ENCODE measurements at places on chromosomes 1 and 21.
A peak's percentile ranks its signal among the peaks of the same experiment; 100 is the strongest.

- no peak for DNase-seq
Observed at GRCh38 chr1:14782741-14783591, 184.5 kb downstream of the KAZN start.

DNA sequence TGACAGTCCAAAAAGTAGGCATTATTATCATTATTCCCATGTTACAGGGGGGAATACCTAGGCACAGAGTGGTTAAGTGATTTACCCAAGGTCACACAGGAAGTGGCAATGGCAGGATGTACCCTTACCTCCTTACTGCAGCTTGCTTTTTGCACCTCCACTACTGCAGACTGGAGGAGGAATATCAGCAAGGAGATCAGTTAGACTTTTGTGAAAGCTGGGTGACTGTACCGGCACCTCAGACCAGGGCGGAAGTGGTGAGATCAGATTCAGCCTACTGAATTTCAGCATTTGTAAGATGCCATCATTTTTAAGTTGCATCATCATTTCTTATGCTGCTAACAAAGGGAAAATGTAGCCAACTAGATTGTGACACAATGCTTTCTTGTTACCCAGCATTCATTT lies 4.5 kb downstream of the ADARB1 start:
- no peak for DNase-seq

GRCh38 chr1:62967031-62967430 lies 183.1 kb downstream of the ATG4C start:
- DNase-seq, result no peak

DNA sequence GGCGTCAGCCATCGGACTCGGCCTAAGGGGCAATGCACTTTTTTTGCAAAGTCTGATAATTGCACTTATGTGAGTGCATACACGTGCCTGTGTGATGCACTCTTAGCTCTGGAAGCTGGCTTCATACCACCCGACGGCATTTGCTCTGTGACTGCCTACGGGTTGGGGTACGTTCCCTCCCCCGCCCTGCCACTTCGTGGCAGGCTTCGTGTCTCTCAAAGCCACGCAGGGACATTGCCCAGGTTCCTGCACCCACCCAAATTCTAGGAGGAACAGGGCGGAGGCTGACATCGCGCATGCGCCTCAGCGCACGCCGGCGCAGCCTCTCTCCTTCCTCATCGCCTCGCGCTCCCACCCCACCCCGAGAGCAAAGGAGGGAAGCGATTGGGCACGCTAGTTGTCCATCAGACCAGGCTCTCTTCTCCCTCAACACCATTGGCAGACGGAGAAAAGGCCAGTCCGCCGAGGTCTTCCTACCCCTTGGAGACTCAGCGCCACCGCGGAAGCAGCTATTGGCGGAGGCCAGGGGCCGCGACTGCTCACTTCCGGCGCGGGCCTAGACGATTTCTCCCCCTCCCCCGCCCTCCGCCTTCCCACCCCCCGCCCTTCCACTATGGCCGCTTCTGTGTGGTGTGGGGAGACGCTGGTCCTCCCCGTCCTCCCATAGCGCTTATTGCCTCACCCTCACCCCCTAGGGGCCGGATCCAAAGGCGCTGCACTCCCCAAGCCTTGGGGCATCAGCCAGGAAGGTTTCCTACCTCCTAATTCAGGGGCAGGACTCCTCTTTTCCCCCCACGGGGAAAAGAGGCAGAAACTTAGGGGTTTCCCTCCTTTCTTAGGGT lies at the start of gene INTS3:
Gene INTS3 (plus strand): TSS at position 588 of the 842 bp plus-strand sequence. CDS start 585 bp downstream, outside the sequence.
- peak; percentile 100 for DNase-seq

GRCh38 chr21:16279731-16280581 lies 550.2 kb downstream of the USP25 start:
- no peak for DNase-seq

- DNase-seq, result no peak
Observed at GRCh38 chr1:228088586-228089498, 6.3 kb downstream of the ARF1 start.

- peak; percentile 13 for DNase-seq
Observed at GRCh38 chr1:151199873-151200581, 1.7 kb downstream of the PIP5K1A start.

DNA sequence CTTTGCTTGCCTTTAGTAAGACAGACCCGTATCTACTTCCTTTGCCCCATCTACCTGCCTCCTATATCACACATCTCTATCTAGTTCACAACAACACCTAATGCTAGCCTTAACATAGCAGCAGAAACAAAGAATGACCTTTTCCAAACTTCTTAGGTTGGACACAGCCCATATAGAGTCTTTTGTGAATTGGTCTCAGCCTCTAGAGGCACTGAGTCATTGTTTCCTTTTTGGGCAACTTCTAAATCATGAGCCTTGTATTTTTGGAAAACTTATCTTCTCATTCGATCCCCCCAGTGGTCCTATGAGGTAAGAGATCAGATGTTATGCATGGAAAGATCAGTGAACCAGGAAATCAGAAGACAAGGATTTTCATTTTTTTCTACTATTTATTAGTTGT lies 679.4 kb upstream of the USP24 start:
- DNase-seq, result no peak

GRCh38 chr1:25355841-25356395 lies 17.8 kb downstream of the TMEM50A start:
- no peak for DNase-seq

DNA sequence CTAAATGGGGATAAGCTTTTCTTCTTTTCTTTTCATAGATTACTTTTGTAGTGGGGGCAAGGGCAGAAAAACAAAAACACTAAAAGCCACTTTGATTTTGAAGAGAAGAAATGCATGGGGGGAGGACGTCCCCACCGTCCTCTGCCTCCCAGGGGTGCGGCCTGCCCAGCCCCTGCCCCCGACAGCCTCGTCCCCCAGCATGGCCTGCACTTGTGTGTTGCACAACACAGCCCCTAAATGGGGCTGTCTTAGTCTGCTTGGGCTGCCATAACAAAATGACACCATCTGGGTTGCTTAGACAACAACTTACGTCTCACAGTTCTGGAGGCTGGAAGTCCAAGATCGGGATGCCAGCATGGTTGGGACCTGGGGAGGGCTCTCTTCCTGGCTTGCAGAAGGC lies 57.3 kb upstream of the TMEM51 start:
- DNase-seq, result no peak

DNA sequence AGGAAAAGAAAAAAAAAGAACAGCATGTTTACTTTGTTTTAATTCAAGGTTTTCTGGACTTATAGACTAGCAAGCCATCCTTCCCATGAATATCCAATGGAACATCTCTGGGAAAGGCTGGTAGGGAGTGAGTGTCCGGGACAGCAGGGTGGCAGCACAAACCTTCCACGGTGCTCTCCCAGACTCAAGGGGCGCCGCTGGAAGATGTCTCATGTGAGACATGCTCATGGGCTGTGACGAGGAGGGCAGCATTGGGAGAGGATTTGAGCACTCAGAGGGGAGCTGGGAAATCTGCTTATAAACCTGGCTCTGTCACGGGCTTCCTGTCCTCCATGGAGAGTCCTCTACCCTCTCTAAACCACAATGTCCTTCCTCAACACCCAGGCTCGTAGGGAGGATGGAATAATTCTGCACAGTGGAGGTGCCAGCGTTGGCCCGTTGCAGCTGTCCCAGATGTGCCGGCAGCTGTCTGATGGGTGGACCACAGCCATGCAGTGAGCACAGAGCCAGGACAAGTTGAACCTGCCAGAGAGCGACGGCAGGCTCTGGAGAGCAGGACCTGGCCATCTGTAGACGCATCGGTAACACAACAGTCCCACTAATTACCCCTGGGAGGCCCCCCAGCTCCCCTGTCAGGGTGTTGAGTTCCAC lies 100.1 kb upstream of the IGSF21 start:
- DNase-seq, result no peak

DNA sequence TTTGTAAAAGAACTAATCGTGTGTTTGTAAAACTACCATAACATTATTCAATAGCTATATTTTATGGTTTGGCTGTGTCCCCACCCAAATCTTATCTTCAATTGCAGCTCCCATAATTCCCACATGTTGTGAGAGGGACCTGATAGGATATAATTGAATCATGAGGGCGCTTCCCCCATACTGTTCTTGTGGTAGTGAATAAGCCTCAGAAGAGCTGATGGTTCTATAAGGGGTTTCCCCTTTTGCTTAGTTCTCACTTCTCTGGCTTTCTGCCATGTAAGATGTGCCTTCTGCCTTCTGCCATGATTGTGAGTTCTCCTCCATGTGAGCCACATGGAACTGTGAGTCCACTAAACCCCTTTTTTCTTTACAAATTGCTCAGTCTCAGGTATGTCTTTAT lies 1372.3 kb downstream of the AMY1C start:
- DNase-seq, result peak; percentile 11

- DNase-seq, result peak; percentile 87
Observed at GRCh38 chr1:204578867-204579664, 62.9 kb downstream of the MDM4 start.

DNA sequence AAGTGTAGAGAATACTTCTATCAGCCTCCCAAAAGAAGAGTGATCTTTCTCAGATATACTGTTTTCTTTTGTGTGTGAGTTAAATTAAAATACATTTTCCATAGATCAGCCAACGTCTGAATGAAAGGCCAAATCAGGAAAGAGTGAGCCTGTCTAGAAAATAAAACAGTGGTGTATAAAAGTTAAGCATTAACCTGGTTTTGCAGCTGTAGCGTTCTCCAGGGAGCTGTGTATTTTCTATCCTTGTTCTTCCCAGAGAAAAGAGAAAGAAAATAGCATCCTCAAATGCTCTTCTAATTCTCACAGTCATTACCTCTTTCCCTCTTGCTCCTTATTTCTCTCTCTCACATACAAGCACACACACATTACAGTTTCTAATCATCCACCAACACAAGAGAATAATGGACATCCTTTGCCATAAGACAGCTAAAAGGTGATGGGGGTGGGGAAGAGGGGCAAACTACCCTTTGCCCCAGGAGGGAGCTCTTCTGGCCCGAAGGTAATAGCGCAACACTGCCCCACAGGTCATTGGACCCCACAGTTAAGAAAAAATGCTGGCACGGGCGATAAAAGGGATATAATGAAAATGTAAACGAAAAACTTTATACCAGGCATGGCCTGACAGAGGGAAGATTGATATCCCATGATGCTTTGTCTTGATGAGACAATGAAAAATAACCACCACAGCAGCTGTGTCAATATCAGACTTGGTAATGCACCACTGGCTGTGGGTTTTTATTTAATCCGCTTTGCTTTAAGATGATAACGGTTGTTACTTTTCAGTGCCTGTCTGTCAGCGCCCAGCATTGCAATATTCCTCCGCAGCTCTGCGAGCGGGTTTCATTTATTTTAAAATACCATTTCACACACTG lies 150.3 kb downstream of the NUF2 start:
- peak; percentile 99 for DNase-seq

- DNase-seq, result no peak
Observed at GRCh38 chr1:244878681-244879080, 14.3 kb upstream of the HNRNPU start.

Data from NCI-H82 (cell line).